ENCODE measurements at places on chromosomes 12 and 14.

GRCh38 chr14:98931911-98932310 is 340.1 kb downstream of the BCL11B start:
- no peak for DNase-seq

- DNase-seq, result no peak
These were observed 16.0 kb upstream of the SELPLG start for GRCh38 chr12:108649669-108650068.

DNA sequence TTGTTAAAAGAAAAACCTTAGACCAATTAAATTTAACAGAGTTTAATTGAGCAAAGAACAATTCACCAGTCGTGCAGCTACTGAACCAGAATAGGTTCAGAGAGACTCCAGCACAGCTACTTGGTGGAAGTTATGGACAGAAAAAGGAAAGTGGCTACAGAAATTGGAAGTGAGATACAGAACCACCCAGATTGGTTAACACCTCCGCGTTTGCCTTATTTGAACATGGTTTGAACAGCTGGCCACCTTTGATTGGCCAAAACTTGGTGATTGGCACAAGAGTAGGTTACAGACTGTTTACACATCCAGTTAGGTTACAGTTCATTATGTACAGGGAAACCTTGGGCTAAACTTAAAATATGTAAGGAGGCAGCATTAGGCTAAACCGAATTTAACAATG is 54.9 kb downstream of the SRGAP1 start:
- DNase-seq, result no peak

- no peak for DNase-seq
These were observed 250.8 kb downstream of the SLC6A15 start for GRCh38 chr12:84661786-84662185.

DNA sequence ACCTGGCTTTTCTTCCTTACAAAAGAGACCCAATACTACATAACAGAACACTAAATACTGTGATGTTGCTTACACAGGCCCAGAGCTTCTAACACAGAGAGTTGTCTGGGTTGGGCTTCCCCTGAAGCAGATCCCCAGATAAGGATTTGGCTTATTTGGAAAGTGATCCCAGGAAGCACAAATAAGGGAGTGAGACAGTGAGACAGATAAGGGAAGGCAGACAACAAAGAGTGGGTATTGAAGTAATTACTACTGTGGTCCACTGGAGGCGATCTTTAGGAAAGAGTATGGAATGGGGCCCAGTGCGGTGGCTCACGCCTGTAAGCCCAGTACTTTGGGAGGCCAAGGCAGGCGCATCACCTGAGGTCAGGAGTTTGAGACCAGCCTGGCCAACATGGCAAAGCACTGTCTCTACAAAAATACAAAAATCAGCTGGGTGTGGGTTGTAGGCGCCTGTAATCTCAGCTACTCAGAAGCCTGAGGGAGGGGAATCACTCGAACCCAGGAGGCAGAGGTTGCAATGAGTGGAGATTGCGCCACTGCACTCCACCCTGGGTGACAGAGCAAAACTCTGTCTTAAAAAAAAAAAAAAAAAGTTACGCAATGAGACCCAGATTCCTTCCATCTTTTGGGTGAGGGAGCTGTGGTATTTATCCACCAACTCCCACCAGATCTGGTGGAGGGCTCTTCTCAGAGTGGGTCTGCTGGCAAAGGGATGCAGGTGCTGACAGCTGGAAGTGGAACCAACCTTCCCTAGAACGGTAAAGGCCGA is 10.2 kb upstream of the C12orf43 start:
- no peak for DNase-seq

DNA sequence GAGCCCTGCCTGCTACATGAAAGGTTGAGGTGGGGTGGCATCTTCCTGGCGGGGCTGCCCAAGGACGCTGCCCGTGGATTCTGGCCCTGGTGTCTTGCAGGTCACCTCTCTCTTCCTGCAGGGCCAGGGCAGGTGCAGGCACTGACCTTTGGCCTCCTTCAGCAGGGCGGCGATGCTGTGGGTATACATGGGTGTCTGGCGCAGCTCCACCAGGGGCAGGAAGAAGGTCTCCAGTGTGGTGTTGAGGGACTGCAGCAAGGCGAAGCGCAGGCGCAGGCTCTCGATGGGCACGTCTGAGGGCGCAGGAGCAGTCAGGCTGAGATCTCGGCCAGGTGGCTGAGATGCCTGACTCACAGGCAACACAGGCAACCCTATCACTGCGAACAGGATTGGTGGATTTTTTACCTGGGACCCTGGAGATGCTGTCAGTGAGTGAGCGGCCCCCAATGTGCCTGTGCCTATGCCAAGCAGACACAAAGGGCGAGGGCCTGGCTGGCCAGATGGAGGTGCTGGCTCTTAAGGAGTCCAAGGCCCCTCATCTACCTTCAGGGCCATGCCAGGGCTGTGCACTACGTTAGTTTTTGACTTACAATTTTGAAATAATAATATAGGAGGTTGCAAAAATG is 45.7 kb downstream of the TRAFD1 start:
- DNase-seq, result no peak

DNA sequence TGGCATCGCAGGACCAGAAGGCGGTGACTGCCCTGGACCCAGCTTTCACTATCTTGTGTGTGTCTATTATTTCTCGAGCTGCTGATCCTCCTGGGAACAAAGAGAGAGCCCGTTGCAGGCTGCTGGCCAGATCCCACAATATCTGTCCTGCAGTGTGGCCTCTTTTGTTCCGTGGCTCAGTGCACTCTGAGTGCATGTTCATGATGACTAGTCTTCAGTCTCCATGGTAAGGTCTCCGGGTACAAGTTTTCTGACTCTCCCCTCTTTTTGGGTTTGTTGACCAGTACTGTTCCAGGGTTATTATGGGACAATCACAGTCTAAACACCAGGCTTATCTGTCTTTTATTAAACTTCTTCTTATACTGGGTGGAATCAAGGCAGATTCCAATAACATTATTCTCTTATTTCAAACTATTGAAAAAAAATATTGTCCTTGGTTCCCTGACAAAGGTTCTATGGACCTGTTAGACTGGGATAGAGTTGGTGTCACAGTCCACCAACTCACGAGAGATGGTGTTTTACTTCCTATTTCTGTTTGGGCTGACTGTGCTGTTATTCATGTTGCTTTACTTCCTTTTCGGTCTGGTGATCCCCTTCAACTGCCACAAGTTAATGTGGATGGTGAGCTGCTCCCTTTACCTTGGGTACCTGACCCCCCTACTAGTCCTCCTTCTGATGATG is 192.9 kb upstream of the ALG10B start:
- DNase-seq, result no peak

GRCh38 chr12:53500142-53500775 is 824 bp upstream of the TARBP2 start:
- DNase-seq, result no peak

DNA sequence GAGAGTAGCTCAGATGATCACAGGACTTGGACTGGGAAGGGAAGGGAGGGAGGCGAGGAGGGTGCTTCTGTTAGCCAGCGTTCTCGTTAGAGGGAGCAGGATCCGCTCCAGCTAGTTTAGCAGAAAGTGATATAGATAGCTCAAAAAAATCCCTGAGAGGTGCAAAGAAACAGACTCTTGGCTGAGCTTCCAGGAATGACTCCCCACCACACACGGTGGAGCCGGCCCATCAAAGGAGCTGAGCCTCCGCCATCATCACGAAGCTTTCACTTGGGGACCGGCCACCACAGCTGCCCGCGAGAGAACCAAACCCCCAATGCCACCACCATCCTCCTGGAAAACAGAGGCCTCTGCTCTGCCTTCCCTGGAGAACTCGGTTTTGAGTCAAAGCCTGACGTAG is 124.6 kb upstream of the BCL2L14 start:
- no peak for DNase-seq

DNA sequence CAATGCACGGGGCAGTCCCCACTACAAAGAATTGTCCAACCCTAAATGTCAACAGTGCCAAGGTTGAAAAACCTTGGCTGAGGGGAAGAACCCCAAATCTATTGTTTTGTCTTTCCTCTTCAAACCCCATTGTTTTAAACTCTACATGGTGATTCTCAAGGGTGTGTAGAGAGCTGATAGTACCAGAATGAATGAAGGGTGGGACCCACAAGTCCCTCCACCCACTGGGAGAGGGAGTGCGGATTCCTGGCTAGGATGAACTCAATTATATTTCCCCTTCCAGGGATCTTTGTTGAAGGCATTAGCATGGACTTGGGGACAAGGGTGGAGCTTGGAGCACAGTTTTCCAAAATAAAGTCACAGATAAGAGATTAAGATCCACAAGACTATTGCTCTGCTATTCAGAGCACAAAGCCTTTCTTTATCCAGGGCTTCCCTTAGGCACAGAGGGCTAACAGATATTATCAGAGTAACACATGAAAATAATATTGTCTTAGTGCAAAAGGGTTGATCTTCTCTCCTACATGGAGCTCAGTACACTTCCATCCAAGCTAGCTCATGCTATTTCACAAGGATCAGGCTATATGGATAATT is 755.1 kb upstream of the TBX3 start:
- DNase-seq, result no peak

GRCh38 chr12:118855858-118856257 is 125.5 kb upstream of the SRRM4 start:
- DNase-seq, result no peak

DNA sequence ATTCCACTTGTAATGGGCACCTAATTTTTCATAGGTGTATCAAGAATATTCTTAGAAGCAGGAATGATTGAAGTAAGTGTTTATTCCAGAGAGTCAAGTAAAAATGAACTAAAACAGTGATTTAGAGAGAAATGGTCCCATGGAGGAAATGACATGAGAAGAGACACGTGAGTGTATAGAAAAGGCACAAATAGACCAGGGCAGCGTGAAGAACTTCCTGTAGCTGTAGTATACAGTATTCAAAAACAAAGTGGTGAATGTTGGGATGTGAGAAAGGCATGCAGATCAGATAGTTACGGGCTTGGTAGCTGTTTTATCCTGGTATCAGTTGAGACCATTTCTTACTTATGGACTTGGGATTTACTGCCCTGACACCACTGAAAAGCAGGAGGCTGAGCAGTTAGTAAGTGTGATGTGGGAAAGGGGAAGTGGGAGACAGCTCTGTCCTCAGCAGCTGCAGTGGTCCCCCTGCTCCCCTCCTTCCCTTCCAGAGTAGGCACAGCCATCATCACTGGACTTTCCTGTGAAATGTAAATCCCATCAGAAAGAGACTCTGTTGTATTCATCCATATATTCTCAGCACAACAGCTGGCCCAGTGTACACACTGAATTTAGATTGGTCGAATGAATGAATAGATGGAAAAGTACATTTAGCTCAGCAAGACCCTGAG is 16.8 kb upstream of the TESPA1 start:
- DNase-seq, result no peak

- no peak for DNase-seq
These were observed 138.4 kb downstream of the STXBP6 start for GRCh38 chr14:24911324-24912109.

- no peak for DNase-seq
These were observed 54.3 kb downstream of the STON2 start for GRCh38 chr14:81345781-81346180.

DNA sequence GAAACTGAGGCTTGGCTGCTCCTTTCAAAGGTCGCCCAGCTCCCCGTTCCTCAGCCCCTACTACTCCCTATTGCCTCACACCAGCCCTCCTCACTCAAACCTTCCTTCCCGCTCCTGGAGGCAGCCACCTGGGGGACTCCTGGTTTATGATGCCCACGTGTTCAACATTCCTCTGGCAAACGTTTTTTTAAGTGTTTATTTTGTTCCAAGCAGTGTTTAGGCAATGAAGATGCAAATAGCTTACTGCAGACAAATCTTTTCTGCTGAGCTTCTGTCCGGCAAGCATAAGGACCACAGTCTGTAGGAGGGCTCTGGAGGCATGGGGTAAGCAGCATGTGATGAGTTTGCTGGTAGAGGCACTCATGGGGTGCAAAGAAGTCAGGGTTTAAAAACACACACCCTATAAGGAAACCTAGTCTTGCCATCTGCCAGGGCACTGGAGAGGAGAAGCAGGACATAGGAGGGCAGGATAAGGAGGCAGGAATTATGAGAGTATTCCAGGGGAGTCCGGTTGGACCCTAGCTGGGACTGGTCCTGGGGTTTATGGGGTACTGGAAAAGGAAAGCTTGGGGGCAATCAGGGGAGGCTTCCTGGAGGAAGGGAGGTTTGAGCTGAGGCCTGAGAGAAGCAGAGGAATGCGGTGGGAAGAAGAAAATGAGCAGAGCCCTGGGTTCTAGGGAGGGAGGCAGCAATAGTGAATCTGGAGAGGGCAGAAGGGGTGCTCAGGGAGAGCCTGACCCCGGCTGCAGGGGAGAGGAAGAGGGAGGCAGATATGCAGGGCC is 123.3 kb downstream of the NCOR2 start:
- DNase-seq, result no peak

- DNase-seq, result no peak
These were observed 15.0 kb downstream of the COQ5 start for GRCh38 chr12:120514002-120514401.

DNA sequence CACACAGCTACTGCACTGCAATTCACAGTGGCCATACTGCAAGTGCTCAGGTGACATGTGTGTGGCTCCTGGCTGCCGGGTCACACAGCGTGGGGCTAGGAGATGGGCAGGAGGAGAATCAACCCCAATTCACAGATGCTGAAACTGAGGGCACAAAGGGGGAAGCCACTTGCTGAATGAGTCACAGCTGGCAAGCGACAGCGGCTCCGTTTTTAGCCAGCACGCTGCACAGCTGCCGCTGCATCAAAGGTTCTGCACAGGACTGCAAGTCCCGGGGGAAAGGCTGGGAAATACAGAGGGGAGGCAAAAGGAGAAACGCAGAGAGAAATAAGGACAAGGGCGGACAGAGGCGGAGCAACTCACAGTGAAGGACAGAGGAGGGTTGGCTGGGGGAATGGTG is 57.9 kb downstream of the KDM2B start:
- no peak for DNase-seq

GRCh38 chr12:93195511-93195910 is 182.2 kb upstream of the NUDT4 start:
- no peak for DNase-seq

- no peak for DNase-seq
These were observed 29.9 kb downstream of the TSPAN9 start for GRCh38 chr12:3107071-3107583.

Data from right renal cortex interstitium (tissue), 3 donors.